ENCODE measurements at places on chromosomes 5 and 9. TPM values are rescaled to one million over a fixed set of nuclear protein-coding genes. Genes with fewer than 3 reads are reported as not detected.

Gene PCDHB11
- polyA plus RNA-seq: 2.8 TPM

Gene C9
- polyA plus RNA-seq: 0.42 TPM

DNA sequence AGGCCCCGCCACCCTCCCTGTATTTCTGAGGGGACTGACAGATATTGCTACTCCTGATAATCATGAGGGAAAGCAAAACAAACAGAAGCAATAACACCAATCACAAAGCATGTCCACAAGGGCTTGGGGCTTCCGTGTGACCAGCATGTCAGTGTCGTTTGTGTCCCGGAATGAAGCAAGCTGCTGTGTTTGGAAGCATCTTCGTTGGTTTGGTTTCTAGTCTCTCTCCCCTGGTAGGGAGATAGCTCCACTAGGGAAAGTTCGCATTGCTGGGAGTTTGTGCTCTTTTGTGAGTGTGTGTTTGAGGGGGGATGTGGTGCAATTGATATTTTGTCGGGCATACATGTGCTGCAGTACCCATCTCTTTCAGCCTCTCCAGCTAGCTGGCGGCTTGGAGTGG is 1.4 kb downstream of the GRIA1 start:
- no peak for DNase-seq

- DNase-seq: no peak
These were observed 19.6 kb downstream of the MFAP3 start for GRCh38 chr5:154058055-154059038.
